CD4-positive, alpha-beta memory T cell (primary cell): ENCODE measurements at places on chromosomes 6 and 20.

GRCh38 chr6:153131037-153131981 lies at the start of gene RGS17:
Gene RGS17, minus strand, starts transcription at chr6:153131282. Its CDS starts 87,264 bp downstream, at chr6:153044018.
- DNase-seq: peak; percentile 12

DNA sequence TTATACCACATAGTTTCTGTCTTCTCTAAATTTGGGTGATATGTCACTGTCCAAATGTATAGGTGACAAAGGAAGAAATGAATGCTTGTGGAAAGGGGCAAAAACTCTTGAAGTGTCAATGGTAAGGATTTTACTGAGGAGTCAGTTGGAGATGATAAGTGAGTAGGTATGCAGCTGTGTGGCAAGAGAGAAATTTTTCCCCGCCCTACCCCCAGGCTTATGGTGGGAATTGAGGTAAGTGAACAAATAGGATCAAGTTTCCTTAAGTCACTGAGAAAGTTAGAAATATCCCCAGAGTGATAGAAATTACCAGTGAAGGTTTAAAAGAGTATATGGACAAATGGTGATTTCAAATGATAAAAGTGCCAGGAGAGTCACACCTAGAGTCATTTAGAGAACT lies 11.8 kb downstream of the DSE start:
- no peak for DNase-seq

- DNase-seq: no peak
Observed at GRCh38 chr6:68990317-68990716, 355.2 kb downstream of the ADGRB3 start.

DNA sequence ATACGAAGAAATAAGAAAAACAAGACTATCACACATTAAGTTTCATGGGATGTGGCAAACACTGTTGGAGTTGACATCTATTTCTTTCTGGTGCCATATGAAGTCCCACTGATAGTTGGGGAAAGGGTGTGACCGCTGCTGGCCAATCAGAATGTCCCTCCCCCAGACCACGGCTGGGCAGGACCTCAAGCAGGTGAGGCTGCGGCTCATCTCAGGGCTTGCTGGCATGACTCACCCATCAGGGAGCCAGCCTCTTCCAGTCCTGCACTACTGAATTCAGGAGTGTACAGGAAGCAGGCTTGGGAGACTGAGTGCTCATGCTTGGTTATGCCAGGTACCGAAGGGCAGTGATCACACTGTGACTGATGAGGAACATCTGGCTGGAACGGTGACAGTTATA lies 18.9 kb downstream of the PREP start:
- DNase-seq: no peak

GRCh38 chr6:33989016-33989854 lies 156.7 kb downstream of the GRM4 start:
- no peak for DNase-seq

DNA sequence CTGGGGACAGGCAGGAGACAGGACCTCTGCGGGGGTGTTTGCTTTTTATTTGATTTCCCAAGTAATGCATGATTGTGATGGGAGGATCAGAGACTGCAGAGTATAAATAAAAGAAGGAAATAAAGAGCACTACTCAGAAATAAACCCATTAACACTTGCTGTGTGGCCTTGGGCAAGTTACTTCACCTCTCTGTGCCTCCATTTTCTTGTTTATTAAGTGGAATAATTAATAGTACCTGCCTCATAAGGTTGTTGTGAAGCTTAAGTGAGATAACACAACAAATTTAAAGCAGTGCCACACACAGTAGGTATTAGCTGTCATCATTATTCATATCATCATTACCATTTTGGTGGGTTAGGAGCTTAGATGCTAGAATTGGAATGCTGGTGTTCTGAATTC lies 8.1 kb downstream of the CEBPB start:
- DNase-seq: no peak

- DNase-seq: no peak
Observed at GRCh38 chr6:75467966-75468365, 25.6 kb downstream of the FILIP1 start.

GRCh38 chr6:29709188-29709587 lies 14.0 kb upstream of the HLA-F start:
- DNase-seq: no peak

- DNase-seq: no peak
Observed at GRCh38 chr20:31860390-31861134, 9.8 kb downstream of the DUSP15 start.

GRCh38 chr6:10556992-10557391 lies 35.8 kb downstream of the GCNT2 start:
- no peak for DNase-seq

DNA sequence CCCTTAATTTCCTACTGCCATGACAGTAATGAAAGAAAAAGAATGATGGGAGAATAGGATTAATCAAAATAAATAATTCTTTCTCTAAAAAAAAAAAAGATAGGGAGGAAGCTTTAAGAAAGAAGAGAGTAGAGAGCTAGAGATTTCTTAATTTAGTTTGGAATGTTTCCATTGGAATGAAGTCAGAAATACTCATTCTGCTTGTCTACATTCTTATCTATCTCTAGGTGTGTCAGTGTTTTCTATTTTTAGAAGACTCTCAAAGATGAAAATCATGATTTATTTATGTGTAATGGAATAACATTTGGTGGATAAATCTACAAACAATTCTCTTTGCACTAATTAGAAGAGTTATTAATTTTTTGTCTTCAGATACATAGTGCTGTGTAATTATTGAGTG lies 38.0 kb upstream of the HIVEP1 start:
- DNase-seq: no peak

DNA sequence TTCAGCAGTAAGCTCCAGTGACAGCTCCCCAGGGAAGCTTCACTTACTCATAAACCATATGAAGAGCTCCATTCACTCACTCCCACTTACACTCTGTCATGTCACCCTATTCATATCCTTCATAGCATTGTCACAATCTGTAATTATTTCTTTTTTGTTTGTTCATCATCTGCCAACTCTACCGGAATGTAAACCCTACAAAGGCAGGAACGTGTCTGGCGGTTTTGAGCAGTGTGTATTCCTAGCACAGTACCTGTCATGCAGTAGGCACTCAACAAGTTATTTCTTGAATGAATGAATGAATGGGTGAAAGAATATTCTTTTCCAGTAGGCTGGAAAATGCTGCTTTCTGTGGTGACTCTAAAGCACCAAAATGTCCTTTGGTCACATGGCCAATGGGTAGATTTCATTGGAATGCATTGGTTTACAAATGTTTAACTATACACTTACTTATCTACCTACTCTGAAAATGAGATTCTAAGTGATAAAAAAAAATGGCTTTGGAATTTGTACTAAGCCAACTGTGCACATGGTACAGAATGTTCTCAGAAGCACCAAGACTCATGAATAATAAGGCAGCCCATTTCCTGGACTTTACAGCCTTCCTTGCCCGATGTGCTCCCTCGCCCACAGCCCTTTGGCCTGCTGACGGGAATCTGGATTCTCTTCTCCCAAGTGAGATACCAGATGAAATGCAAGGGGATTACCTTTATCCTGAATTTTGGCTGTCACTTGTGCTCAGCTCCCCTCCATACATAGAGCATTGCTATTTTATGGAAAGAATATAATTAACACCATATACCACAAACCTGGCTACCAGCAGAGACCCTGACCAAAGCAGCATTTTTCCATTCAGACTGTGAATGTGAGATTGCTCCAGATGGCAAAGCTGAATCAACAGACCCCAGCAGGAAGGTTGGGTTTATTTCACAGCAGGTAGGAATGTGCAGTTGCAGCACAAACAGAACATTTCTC lies 273.3 kb downstream of the ALDH8A1 start:
- DNase-seq: no peak

DNA sequence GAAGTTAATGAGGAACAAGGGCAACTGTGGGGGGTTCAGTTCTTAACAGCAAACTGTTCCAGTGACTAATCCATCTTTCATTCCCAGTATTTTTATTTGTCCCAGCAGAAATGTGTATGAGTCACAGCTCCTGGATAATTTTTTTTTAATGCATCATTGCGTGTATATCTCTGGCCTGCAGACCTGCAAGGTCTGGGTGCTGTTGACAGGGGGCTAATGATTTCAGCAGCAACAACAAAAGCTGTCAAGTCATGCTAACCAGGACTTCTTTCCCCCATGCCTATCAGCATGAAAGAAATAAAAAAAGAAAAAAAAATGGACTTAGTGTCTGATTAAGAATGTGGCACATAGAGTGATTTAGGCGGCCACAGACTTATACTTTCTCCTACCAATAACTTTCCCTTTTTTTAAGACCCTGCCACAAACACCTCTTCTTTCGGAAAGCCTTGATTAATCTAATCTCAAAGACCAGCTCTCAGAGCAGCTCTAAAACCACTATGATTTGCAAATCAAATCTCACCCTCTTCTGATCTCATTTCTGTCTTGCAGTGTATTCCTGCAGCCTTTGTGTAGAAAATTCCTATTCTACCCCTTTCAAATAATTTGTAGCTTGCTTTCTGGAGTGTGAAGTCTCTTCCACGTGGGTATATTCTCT lies 14.2 kb upstream of the PREX1 start:
- no peak for DNase-seq

DNA sequence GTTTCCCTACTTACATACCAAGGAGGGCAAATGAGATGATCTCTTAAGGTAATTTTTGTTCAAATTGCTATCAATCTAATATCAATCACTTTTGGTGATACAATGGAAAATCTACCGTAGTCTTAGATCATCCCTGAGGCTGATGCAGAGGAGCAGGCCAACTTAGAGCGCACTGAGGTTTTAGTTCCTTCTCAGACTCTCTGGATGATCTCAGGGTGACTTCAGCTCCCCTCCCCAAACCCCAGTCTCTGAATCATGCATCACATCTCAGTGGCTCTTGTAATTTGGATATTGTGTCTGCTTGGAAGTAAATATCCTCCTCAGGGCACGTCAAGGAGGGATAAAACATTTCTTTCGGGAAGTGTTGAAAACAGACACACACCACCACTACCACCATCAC lies 5.9 kb downstream of the TUBB2B start:
- DNase-seq: no peak

DNA sequence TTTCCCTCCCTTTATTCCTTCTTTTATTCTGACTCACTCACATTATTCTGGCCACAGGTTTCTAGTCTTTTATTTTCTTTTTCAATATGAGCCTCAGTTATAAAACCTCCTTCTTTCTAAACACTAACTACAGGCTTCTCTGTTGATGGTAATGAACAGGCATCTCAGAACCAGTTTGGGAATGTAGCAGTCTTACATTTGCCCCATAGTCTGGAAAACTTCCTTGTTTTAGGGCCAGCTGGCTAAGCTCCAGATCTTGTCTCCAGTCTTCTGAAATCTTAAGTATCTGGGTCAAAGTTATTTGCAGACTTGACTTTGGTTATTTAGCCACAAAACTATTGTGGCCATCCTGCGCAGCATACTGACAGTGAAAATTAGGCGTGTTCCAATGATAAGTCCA lies 97.0 kb upstream of the MAN1A1 start:
- DNase-seq: no peak

DNA sequence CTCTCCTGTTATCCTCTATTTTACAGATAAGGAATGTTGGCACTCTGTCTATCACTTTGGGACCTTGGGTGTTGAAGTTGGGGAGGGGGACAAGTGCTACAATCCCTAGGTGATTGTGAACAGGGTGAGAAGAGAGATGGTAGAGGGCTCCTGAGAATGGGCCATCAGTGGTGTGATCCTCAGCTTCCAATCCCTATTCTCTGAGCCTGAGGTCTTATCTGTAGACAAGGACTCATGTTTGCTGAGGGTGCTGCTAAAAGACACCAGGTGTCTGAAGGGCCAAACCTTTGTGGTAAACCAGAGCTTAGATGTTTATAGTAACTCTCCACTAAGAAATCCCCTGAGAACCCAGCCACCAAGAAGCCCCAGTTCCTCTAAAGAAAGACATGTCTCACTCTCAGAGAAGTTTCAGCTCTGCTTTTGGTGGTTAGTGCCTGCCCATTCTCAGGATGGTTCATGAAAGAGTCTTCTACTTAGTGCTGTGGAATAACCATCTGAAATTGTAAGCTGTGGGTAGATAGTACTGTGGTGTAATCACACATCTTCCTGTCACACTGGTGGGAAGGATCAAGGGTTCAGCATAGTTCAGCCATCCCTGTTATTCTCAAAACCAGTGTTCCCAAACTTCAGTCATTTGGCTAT lies 58.2 kb upstream of the IL20RA start:
- DNase-seq: peak; percentile 41

DNA sequence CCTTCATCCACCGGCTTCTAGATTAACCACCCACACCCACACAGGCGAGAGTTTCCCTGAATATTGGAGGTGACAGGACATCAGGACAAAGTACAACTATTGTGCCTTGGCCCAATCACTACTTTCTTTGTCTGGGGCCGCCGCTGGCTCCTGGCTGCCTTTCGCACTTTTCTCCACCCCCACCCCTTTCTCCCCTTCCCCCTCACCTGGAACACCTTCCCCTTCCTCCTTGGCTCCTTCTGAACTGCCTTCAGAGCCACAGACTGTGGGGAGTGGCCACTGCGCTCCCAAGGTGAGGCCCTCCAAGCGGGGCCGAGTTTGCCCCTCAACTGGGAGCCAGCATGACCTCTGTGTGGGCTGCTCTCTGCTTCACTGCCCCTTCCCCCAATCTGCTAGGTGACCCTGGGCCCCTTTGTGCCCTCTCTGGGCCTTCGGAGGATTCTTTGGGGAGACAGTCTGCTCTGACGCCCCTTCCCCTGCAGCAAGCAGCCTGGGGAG lies 3.0 kb upstream of the VEGFA start:
- no peak for DNase-seq

GRCh38 chr6:28212510-28213212 lies 12.4 kb upstream of the ZSCAN9 start:
- no peak for DNase-seq

DNA sequence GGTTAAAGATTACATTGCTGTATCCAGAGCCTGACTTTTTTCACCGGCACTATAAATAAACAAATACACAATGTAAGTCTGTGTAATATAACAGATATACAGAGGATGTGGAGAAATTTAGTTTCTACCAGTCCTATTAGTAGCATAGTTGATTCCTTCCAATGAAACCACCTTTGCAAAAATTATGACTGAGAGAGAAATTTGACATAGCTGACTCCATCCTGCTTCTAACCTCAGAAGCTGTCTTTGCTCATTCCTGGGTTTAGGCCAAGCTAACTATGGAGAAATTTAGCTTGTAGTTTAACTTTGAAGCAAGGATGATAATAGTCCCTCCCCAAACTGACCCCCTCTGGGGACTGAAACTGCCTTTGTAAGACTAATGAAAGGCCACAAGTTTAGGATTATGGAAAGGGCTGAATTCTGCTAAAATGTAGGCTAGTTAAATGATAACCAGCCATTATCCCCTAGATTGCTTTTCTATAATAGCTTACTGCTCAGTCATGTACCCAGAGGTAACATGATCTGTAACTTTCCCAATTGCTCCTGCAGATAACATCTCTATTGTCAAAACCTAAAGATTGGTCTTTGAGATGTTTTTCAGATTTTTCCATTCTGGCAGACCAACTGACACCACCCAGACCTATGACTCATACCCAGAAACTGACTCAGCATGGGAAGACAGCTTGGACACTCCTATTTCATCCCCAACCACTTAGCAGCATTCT lies 172.8 kb upstream of the ARG1 start:
- DNase-seq: no peak
